ENCODE measurements at places on chromosomes 4 and X.

DNA sequence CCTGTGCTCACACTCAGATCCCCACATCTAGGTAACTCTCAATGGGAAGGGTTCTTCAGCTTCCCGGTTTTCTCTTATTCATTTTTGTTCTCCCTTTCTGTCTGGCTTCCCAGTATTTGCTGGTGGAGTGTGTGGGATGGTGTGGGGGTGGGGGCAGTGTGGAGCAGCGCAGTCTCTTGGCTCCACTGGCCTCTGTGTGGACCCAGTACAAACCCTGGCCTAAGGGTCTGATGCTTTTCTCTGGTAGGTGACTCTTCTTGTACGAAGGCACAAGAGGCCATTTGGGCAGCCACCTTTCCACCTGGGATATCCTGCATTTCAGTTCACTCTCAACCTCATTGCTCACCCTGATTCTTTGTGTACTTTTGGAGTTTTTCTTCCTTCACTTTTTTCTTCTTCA lies 71.3 kb downstream of the NBDY start:
- no peak for DNase-seq

DNA sequence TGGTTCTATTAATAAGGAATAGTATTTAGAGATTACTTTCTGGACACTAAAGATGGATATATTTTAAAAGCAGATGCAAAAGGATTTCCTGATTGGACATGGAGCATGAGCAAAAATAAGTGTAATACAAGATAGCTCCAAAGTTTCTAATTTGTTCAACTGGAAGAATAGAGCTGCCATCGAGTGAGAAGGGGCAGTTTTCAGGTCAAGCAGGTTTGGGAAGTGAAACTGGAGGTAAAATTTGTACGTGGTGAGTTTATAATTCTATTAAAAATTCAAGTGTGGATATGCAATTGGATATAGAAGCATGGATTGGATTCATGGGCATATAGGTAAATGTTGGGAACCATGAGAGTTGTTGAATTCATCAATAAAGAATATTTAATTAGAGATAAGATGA lies 31.8 kb downstream of the PRDM8 start:
- no peak for DNase-seq

GRCh38 chr4:721261-722168 lies 15.9 kb downstream of the PCGF3 start:
- no peak for DNase-seq

GRCh38 chr4:52954560-52955170 lies 92.5 kb downstream of the RASL11B start:
- no peak for DNase-seq

- no peak for DNase-seq
These were observed 16.6 kb upstream of the PRDM8 start for GRCh38 chr4:80180743-80181142.

- no peak for DNase-seq
These were observed 423 bp downstream of the CRMP1 start for GRCh38 chr4:5892323-5893003.

GRCh38 chrX:141127146-141127545 lies 49.8 kb downstream of the LDOC1 start:
- no peak for DNase-seq

DNA sequence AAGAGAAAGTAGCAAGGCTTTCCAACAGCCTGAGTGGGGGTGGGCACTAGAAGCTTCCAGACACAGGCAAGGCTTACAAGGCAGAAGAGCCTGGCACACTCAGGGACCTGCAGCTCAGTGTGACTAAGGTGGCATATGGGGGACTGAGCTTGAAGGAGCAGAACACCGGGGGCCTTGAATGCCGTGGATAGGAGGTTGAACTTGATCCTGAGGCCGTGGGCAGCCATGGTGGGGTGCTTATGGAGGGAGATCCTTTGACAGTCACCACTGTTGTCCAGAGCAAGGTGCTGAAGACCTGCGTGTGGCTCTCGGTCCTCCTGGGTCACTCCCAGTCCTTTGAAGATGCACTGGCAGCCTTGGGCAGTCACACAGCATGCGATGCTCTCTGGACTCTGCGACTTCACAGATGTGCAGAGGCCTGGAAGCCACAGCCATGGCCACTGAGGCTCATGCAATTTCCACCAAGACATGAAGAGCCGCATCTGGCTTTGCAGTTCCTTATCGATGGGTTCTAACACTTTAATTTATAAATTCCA lies 18.3 kb downstream of the C4orf50 start:
- DNase-seq, result no peak

DNA sequence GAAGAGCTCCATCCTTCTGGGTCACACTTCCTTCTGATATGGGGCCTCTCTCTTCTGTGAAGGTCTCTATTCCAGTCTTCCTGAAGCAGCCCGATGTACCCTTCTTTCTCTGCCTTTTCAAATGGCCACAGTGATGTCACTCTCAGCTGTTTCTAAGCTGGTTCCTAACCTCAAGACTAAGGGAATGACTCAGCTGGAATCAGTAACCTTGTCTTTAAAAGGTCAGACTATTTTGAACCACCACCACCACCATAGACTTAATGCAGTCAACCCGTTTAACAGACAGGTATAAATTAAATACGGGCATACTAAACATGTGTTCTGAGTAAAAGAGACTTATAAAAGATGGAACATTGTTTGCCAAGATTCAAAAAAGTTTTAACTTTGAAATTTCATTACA lies 121.0 kb downstream of the PPA2 start:
- no peak for DNase-seq

DNA sequence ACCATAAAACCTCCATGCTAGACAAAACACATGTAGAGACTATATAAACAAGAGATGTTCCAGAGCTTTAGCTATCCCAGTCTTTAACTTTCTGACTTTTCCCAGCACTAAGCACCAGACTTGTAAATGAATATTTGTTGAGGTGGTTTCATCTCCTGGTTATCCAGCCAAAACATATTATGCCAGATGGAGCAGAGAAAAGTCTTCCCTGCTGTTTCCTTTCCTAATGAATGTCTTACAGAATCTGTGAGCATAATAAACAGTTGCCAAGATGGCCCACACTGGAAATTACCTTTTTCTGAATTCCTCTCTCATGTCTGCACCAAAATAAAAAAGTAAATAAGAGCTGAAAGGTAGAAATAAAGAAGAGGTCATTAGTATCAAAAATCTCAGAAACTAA lies 159.2 kb downstream of the TECRL start:
- no peak for DNase-seq

GRCh38 chr4:188403272-188403671 lies 264.0 kb downstream of the TRIML1 start:
- no peak for DNase-seq

DNA sequence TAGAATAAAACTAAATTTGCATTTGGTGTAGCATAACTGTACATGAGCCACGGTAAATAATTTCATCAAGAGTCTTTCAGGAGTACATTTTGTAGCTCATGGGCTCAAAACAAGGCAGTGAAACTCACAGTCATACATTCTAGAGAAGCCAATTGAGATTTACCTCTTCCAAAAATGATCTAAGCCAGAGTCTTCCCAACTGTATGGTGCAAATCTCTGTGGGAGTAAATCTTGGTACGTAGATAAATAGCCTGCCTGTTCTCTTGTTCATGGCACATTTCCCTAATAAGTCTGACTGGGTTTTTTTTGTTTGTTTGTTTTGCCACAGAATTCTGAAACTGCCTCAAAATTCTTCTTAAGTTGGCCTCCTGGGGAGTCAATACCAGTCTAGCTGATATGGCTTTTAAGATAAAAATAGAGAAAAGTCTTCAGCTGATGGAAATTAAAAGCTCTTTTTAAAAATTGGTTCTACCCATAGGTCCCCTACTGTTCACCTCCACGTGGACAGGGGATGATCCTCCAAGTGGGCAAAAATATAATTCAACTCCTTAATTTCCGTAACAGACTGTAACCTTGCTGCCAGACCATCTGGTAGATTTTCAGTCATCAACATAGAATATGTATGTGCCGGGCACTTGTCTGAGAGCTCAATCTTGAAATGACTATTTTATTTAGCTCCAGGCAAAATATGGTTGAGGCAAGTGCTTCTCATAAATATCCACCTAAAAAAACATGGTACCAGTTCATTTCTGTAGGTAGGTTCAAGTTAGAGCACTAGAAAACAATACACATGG lies 365.4 kb downstream of the PDHA2 start:
- DNase-seq, result no peak

- no peak for DNase-seq
These were observed 341.0 kb downstream of the ARHGAP24 start for GRCh38 chr4:85815796-85816459.

- DNase-seq, result no peak
These were observed 319.1 kb downstream of the PCDH19 start for GRCh38 chrX:100090931-100091330.

DNA sequence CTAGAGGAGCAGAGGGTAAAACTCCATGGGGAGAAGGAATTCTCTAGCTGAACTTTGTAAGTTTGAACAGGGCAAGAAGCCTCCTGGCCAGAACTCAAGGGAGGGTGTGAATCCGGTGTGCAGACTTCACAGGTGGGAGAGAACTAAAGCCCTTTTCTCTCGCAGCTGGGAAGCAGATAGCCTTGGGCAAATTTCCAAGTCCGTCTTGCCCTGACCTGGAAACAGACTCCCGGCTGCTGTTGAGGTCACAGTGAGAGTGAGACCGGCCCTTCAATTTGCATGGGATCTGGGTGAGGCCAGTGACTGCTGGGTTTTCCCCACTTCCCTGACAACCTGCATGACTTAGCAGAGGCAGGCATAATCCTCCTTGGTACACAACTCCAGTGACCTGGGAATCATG lies 94.5 kb upstream of the ZNF827 start:
- no peak for DNase-seq

GRCh38 chr4:113756005-113756410 lies 5.5 kb downstream of the CAMK2D start:
- no peak for DNase-seq

DNA sequence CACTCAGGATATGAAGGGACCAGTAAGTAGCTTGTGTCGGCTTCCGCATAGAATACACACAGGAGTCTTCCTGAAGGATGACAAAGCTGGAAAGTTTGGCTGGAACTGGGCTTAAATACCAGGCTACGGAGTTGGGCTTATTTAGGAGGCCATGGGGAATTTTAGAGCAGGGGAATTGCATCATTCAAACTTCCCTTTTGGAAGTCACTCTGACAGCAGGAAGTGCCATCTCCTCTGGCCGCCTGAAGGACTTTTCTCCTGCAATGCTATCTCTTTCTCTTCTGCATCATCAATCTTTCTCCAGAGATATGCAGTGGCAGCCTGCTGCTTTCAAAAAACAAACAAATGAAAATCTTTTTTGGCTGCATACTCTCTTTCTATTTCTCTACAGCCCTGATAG lies 48.4 kb upstream of the PAK3 start:
- no peak for DNase-seq

DNA sequence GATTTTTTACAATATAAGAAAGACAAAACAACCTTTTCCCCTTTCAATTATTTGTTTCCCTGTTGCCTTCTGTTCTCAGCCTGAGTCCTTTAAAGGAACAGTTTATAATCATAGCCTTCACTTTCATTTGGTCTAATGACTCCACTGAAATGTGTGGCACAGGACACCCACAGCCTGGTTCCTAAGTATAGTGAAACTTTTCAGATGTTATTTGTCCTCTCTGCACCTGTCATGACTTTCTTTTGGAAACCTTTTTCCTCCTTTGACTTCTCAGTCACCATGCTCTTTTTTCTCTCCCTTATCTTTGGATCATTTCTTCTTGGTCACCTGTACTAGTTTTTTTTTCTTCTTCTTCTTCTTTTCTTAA lies 237.8 kb upstream of the ANXA3 start:
- DNase-seq, result no peak

DNA sequence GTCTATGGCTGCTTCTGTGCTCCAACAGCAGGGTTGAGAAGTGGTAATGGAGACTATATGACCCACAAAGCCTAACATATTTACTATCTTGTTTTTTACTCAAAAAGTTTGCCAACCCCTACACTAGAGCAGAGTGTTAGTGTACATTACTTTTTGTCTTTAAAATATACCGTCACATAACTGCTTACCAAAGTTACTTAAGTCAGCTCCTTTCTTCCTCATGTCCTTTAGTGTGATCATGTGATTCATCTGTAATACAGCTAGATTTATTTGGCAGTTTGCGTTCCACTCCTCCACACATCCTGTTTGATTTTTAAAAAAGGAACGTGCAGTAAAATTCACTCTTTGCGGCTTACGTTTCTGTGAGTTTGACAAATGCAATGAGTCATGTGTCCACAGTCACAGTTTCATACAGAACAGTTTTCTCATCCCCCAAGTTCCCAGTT lies 162.4 kb upstream of the GPRIN3 start:
- DNase-seq, result peak; percentile 14

DNA sequence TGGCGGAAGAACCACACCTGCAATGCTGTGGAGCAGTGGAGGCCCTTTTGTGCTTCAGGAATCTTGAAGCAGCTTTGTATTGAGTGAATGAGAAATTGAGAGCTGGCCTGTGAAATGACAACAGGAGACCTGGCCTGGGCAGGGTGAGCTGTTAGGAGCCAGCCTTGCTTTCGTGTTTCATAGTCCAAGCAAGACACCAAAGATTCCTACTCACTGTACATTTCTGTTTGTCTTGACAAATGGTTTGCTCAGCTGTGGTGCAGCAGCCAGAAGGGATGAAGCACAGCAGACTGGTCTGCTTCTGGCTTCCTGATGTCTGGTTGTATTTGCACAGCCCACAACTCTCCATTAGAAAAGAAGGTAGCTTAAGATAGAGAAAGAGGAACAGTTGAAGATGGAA lies 96.5 kb downstream of the GATB start:
- DNase-seq, result no peak

GRCh38 chr4:25650311-25650710 lies 5.3 kb upstream of the SLC34A2 start:
- DNase-seq, result no peak

- DNase-seq, result no peak
These were observed 673.6 kb upstream of the TENM3 start for GRCh38 chr4:181569553-181569952.

- DNase-seq, result no peak
These were observed 121.6 kb downstream of the ATXN3L start for GRCh38 chrX:13198056-13198761.

DNA sequence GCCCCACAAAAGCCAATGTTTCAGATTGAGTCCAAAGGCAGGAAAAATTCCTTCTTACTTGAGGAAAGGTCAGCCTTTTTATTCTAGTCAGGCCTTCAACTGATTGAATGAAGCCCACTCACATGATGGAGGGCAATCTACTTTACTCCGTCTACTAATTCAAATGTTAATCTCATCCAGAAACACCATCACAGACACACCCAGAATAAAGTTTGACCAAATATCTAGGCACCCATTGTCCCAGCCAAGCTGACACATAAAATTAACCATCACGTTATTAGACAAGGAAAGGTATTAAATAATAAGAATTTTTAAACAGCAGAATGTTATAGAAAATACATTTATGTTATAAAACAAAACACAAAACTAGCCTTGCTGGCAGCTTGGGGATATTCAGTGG lies 32.9 kb upstream of the SMIM10L2A start:
- DNase-seq, result no peak

DNA sequence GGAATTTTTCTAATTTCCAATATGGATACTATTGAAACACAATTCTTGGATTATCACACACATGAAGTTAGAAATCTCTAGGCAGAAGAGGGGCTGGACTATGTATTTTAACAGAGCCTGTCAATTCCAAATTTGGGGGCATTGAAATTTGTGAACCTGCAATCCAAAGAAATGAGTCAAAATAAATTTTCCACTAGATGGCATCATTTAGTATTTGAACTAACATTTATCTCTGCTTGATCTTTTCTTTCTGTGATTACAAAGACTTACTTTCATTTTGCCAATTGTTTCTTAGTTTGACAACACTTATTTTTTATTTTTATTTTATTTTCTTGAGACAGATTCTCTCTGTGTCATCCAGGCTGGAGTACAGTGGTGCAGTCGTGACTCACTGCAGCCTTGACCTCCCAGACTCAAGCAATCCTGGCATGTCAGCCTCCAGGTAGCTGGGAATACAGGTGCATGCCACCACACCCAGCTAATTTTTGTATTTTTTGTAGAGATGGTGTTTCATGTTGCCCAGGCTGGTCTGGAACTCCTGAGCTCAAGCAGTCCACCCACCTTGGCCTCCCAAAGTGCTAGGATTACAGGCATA lies 2.7 kb upstream of the PYURF start:
- DNase-seq, result no peak

Measured in stimulated activated CD4-positive, alpha-beta T cell treated with anti-CD3 and anti-CD28 coated beads, Interleukin-1b, Interleukin-23, amount 100 ng/mL, for 4 hours (primary cell).